ENCODE measurements at places on chromosomes 2 and 18.

- DNase-seq = peak; percentile 81
These were observed 15.9 kb upstream of the C1QL2 start for GRCh38 chr2:119174216-119174992.

DNA sequence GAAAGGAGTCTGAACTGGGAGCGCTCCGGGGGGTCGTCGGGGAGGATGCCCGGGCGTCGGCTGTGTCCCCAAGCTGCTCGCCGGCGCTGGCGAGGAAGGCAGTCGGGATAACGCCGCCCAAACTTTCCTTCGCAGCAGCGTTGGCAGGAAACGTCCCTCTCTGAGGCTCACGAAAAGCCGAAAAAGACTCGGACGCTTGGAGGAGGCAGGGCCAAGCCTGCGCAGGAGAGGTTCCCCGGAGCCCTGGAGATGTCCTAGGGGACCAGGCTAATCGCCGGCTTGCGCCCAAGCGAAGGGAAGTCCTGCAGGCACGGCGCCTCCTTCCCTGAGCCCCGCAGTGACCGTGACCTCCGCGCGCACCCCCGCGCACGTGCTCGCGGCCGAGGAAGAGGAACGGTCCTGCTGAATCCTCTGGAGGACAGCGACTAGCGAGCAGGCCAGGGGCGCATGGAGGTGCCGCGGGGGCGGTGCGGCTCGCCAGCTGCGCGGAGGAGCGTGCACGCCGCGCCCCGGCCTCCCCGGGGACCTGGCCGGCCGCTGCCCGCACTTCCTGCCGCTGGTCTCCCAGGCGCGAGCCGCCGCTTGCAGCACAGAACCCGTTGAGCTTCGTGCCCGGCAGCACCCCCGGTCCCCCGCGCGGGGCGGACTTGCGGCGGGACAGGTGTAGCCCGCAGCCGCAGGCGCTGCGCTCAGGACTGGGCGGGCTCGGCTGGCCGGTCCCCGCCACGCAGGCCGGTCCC, at the start of gene SH3RF3:
Gene SH3RF3, plus strand, starts transcription at position 590 of the 740 bp plus-strand sequence.
- DNase-seq = peak; percentile 48

DNA sequence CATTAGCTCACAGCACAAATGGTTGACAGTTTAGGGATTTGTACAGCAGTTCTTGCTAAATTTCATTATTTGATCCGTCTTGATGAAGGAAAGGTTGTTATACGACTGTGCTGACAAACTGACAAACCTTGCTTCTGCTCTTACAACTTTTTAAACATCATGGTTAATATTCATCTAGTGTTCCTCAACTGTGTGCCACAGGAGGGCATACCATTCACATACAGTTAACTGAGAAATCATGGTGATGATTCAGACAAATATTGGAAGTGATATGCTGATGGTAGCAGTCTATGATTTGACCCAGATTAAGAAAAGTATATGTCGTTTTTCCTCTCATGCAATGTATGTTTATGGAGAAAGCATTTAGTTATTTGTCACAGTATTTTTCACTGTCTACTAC, 129.8 kb upstream of the FSIP2 start:
- no peak for DNase-seq

GRCh38 chr18:45733535-45733934, 9.6 kb downstream of the SLC14A1 start:
- DNase-seq = peak; percentile 16

DNA sequence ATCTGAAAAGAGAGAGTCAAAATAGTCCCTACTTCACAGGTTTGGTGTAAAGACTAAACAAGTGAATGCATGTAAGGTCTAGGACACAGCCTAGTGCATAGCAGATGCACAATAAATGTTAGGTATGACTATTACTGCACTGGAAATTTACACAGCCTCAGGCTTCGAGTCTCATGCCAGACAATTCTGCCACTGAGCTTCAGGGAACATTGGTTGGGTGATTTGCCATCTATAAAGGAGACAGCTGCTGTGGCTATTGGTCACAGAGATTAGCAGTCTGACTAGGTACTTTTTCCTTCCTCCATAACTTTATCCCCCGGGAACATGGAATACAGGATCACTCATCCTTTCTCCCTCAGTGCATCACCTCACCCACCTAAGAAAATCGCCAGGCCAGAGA, 89.2 kb downstream of the FAM124B start:
- no peak for DNase-seq

- peak; percentile 9 for DNase-seq
These were observed 258.4 kb downstream of the BCL11A start for GRCh38 chr2:60294901-60295635.

GRCh38 chr2:175206866-175207265, 25.4 kb upstream of the ATP5MC3 start:
- DNase-seq = no peak

GRCh38 chr2:237982039-237982725, 15.4 kb downstream of the UBE2F start:
- no peak for DNase-seq

DNA sequence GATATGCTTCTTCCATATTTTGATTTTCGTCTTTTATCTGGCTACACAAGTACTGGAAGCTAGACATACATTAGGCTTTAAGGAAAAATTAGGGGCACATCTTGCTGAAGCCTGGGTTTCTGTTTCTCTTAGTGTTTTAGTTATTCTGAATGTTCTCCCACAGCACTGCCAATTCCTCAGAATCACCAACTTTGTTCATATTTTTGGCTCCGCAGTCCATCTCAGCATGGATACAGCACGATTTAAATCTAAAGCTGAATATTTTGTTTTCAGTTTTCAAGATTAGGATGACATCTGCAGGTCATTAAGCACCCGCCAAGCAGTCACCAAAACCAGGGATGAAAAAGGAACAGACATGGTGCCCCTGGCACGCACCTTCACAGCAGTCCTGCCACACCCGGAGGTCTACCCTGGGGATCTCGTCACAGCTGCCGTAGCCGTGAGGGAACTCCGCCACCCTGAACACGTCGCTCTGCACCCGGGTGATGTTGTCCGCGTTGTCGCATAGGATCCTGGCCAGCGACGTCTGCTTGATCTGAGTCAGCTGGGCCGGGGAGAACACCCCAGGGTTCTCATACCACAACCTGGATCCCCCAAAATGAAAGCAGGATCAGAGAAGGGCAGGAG, 101.2 kb downstream of the PXDN start:
- DNase-seq = no peak

DNA sequence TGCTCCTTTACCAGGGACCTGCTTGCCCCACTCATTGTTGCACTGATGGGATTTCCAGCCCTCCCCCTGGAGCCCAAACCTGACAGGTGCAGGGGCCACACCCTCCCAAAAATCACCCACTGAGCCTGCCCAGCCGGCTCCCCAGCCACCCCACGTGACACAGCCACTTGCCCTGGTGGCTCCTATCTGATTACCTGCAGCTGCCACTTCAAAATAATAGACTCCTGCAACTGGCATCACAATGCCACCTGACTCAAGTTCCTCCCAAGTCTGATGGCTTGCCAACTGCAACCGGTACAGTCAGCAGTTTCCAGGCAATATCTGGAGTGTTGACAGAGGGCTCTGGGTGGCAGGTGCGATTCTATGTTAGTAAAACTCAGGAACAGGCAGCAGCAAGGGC, 66.2 kb downstream of the CRACDL start:
- DNase-seq = no peak

GRCh38 chr18:58859907-58860306, 4.8 kb upstream of the ZNF532 start:
- no peak for DNase-seq

- no peak for DNase-seq
These were observed 7.7 kb downstream of the MEIS1 start for GRCh38 chr2:66442516-66443185.

DNA sequence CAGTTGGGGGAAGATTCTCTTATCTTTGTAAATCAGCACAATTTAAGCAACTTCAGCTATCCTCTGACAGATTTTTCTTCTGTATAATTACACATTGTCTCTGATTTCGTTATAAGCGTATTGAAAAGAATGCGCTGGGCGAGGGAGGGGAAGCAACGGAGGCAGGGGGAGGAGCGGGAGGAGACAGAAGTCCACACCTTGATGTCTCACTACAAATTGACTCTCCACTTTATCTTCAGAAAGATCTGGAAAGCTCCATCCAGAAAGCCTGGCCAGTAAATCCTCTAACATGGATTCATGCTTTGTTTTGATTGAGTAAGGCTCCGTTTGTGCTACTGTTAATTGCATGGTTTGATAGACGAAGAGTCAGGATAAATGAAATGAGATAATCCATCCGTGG, 76.6 kb downstream of the SMIM21 start:
- DNase-seq = no peak

- no peak for DNase-seq
These were observed 103.8 kb downstream of the PLCL1 start for GRCh38 chr2:197908156-197908555.

- no peak for DNase-seq
These were observed 765 bp upstream of the ING5 start for GRCh38 chr2:241701149-241701398.

DNA sequence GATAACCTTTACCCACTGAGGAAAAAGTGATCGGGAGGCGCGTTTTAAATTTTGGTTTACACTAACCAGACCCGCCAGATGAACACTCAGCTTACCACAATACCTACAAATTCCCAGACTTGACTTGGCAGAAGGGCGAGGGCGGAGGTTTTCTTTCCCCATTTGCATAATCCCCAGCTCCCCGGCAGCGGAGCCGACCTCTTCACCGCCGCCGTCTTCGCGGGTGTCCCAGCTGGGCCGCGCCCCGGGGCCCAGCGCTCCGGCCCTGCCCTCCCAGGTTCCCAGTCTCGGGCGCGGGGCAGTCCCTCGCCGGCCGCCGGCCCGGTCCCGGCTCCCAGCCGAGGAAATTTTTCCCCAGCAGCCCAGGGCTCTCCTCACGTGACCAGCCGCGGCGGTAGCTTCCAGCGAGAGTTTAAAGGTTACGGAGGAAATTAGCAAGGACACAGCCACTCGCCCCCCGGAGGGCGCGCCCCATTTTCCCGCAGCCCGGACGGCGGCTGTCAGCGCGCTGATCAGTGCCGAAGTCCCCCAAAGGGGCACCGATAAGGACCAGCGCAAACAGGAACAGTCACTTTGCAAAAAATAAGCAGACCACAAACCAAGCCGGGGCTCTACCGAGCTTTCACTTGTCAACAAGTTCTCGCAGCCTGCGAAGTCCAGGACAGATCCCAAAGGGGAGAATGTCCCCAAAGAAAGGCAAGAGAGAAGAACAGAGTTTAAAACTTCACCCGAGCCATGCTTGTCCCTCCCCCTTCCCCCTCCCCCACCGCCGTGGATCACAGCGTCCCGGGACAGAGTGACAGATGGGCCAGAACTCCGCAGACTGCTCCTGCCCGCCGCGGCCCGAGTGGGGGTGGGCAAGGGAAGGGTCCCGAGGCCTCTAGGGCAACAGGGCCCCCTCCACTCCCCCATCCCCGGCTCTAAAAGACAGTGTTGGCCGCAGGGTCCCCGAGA, 1.3 kb upstream of the PRKCE start:
- DNase-seq = peak; percentile 79

DNA sequence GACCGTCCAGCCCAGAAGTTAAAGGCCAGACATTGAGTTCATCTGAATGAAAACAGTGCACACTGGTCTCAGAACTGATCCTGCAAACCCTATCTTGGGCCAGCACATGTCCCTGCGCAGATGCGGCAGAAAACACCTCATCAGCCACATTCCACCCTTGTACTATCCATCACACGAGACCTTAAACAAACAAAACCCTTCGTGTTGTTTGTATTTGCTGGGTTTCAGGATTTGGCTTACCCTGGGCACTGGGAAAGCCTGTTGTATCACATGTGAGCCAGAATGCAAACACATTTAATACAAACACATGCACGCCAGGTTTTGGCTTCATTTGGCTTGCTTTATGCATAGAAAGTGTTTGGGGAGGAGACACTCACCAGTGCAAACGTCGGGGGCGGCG, 12.5 kb downstream of the WIPF1 start:
- peak; percentile 33 for DNase-seq

- no peak for DNase-seq
These were observed 86.9 kb downstream of the EIF2AK3 start for GRCh38 chr2:88540346-88540745.

DNA sequence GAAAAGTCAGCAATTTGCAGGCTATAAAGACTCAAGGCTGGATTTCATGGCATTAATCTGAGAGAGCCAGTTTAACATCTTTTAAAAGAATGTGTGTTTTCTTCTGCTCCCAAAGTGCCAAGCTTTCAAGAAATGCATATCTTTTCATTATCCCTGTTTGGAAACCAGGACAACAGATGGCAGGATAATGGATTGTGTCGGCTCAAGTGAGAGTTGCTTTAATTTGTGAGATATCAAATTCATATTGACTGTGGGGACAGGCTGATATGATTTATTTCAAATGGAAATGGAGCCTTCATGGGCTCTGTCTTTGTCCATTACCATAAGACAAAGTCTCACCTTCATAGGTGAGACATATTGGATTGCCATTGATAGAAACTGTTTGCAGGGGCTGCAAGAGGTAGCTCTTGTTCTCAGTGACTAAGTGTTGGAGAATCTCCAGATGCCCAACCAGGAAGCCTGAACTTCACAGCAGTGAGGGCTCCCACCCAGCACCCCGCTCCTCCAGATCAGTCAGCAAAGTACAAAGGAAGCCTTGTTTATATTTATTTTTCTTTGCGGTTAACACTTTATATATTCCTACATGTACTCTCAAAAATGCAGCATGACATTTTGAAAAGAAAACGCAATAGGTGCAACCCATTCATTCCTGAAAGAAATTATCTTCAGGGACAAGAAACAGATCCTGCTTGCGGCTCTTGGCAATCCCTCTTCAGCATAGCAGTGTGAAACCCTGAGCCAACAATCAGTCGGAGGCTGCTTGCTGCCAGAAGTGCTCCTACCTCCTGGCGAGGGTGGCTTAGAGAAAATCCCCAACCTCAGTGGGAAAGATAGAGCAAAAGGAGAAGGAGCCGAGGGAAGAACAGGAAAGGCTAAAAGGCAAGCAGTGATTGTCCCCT, 65.8 kb upstream of the ATL2 start:
- DNase-seq = peak; percentile 71

GRCh38 chr18:62571648-62572047, 48.8 kb downstream of the ZCCHC2 start:
- no peak for DNase-seq

DNA sequence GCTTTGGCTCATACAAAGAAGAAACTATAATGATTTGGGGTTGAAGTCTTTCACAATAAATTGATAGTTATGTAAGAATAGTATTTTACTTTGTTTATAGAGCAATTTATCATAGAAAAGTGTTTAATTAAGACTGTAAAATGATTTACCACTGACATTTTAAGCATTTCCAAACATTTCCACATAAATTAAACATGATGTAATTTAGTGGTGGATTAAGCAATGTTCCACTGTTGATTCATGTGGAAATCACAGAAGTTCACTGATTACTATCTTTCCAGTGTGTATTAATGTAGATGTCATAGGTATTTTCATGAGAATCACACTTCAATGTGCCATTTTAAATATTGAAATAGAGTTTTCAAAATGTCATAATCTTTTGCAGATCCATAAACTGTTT, 40.1 kb upstream of the GRB14 start:
- DNase-seq = no peak

DNA sequence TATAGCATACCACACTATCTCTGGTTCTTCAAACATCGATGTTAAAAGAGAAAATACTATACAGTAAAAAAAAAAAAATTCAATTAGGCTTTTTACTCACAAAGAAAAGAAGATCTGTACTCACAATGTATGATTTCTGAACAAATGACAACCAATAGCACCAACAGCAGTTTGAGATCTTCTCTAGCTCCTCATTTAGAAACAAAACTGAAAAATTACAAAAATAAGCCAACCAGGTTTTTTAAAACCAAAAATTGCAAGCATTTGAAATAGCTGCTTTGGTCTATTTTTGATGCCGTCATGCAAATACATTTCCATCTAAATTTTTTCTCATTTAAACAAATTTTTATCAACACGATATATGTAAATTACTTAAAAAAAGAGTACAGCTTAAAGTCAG, 34.3 kb upstream of the RALBP1 start:
- DNase-seq = no peak

Measured in ELF-1 (cell line).